ENCODE measurements at places on chromosomes 11 and 22.

DNA sequence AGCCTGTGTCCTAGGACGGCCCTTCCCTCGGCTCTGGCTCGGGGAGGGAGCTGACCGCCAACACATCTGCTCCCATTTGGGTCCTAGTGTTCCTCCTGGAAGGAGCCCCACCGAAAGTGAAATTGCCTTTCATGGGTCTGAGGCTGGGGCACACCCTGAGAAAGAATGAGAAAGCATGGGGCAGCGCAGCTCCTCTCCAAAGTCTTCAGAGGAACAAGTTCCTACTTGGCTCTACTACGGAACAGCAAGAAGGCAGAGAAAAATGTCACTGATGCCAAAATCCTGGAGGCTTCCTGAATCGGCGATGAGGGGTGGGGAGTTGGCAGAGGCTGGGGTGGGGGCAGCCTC, 41.5 kb upstream of the MYEOV start:
- DNase-seq: no peak

DNA sequence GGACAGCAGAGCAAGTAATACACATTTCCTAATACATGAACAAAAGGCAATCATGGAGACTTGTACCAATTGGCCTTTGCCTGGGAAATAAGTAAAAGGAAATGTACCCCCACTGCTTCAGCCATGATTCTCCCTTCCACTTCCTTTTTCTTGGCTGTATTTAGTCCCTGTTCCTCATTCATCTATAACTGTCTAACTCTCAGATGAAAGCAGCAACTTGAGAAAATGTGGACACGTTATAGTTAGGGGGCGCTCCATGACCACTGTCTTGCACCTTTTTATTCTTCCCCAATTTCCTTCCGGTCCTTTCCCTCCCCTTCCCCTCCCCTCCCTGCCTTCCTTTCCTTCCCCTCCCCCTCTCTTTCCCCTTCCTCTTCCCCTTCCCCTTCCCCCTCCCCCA, 61.3 kb upstream of the BARX2 start:
- no peak for DNase-seq

- no peak for DNase-seq
Observed at GRCh38 chr22:45587638-45588505, 83.8 kb upstream of the ATXN10 start.

- no peak for DNase-seq
Observed at GRCh38 chr11:124674168-124674517, 439 bp downstream of the SPA17 start.

GRCh38 chr11:85826116-85826855, 15.3 kb upstream of the SYTL2 start:
- no peak for DNase-seq

- no peak for DNase-seq
Observed at GRCh38 chr11:55342901-55343300, at the start of gene OR4A16. Gene OR4A16 (plus strand): TSS chr11:55343201. CDS start chr11:55343201, 0 bp downstream.

DNA sequence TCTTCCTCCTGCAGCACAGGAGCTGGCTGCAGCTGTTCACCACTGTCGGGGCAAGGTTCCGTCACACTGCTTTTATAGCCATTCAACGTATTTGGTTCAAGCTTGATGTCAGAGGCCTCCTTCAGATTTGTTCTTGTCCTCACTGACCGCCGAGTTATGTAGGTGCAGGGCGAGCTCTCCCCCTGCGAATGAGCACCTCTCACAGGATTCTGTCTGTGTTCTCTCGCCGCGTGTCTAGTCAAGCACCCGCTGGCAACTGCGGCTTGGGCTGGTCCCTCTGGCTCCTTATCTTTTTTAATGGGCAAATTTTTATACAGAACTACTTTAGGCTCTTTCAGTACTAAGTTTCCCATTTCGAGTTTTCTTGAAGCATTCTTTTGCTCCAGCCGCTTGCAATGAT, 37.4 kb upstream of the CHKA start:
- no peak for DNase-seq

GRCh38 chr11:32273931-32274330, 161.4 kb downstream of the WT1 start:
- DNase-seq: no peak

DNA sequence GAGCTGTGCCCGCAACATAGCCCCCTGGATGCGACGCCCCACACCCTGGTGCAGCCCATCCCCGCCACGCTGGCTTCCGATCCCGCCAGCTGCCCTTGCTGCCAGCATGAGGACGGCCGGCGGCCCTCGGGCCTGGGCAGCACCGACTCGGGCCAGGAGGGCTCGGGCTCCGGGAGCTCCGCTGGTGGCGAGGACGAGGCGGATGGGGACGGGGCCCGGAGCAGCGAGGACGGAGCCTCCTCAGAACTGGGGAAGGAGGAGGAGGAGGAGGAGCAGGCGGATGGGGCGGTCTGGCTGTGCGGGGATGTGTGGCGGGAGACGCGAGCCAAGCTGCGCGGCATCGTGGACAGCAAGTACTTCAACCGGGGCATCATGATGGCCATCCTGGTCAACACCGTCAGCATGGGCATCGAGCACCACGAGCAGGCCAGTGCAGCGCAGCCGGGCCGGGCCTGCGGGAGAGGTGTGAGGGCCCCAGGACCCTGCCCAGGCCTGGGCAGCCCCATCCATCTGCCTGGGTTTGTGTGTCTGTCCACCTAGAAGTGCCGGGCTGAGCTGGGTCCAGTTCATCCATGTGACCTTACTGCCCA, 79.0 kb downstream of the CACNA1I start:
- DNase-seq: no peak

- DNase-seq: no peak
Observed at GRCh38 chr11:96132437-96132836, 208.5 kb upstream of the MTMR2 start.

GRCh38 chr11:47411884-47412746, 3.7 kb downstream of the SLC39A13 start:
- peak; percentile 70 for DNase-seq

DNA sequence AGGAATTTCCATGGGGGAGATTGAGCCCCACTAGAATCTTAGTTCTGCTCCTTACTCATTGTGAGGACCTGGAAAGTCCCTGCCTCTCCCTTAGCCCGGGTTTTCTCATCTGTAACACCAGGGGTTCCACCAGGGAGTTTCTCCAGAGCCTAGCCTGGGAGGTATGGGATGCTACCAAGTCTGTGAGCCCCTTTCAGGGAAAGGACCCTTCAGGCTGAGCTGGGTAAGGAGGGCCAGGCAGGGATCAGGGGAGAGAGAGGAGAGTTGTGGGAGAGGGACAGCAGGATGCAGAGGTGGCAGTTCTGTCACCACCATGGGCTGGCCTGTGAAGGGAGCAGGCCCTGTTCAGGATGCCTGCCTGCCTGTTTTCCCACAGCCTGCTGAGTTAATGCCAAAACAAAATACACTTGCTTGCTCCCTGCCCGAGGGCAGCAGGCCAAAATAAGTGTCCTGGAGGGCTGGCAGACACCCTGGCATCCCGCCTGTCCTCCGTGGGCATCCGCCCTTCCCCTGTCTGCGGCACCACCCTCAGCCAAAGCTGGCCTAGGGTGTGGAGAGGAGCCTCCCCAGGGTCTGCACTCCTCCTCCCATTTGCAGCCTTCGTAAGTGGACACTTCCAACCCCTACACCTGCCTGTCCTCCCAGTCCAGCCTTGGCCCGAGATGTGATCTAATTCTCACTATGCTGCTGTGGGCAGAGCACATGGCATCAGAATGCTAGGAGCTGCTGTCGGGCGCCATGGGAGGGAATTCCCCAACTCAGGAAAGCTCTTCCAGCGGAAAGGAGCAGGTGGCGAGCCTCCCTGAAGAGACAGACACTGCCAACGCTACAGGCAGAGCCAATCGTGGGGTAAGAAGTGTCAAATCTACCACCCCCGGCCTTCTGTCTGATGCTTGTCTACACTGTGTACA, 5.9 kb upstream of the FCHSD2 start:
- no peak for DNase-seq

DNA sequence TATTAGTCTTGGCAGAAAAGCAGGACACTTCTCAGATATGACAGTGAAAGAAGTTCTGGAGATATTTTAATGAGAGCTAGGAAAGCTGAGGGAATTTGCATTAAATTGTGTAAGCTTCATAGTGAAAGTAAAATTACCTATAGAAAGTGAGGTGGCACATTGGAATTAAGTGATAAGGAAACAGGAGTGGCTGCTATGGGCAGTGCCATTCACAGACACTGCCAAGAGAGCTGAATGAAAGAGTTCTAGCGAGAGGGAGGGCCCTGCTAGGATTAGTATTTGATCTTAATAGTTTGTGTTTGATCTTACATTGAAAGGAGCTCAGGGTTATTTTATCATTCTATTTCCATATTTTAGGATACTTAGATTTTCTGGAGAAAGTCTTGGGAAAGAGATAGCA, 351.9 kb downstream of the DDX10 start:
- DNase-seq: no peak

- DNase-seq: no peak
Observed at GRCh38 chr11:12117611-12118010, 7.2 kb downstream of the MICAL2 start.

DNA sequence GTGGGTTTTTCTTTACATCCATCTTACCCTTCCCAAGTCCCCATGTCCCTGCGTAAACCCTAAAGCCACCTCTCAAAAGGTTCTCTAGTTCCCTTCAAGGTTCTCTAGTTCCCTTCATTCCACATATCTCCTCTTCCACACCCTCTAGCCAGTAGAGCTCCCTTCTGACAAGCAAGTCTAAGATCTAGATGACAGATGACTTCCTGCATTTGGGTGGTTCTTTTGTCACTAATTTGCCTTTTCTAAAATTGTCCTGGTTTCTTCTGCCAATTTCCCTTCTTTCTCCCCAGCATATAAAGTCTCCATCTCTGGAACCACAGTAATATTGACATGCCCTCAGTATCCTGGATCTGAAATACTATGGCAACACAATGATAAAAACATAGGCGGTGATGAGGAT, 7.8 kb downstream of the CD3E start:
- DNase-seq: no peak

DNA sequence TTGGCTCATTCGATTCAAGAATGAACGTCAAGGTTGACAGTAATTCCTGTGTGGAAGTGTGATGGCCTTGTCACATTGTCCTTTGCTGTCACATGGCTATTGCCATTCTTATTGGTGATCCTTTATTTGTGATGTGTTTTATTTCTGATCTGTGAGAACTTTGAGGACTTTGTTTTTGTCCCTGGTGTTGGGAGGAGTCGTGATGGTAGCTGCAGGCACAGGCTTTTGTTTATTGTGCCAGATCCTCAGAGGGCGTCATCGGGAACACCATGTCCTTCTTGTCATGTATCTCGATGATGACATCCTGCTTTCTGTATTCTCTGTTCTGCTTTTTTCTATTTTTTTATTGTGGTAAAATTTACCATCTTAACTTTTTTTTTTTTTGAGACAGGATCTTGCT, 5.6 kb downstream of the PICK1 start:
- DNase-seq: no peak

GRCh38 chr11:123086305-123086704, 24.4 kb upstream of the HSPA8 start:
- DNase-seq: no peak

DNA sequence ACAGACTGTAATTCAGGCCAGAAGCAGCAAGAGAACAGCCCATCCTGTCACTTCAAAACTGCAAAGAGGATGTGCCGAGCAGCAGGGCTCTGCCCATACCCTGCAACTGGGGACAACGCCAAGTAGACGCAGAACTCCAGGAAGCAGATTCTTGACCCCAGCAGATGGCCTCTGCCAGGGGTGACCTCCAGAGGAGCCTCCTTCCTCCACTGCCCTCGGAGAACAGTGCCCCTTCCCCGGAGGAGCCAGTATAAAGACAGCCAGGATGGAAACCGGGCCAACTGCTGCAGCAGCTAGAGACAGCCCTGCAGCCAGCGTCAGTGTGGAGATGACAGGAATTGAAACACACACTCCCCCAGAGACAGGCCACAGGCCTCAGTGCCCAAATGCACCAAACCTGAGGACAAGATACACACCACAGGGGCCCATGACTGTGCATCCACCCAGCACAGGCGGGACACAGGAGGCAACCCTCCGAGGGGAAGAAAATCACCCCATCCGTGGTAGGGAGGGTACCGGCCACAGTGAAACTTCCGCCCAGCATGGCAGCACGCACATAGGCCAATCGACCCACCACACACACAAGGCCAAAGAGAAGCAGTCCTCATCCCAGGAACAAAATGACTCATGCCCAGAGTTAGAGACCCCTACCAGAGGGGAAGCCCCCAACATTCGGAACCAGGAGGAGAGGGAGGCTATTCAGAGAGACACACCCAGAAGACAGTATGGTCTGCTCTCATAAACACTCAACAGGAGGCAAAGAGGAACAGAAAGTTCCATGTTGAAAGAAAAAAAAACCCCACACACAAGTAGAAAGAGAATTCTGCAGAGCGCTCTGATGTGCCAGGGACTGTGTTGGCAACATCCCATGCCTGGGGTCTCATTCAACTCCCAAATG, 5.6 kb downstream of the AHNAK start:
- no peak for DNase-seq

DNA sequence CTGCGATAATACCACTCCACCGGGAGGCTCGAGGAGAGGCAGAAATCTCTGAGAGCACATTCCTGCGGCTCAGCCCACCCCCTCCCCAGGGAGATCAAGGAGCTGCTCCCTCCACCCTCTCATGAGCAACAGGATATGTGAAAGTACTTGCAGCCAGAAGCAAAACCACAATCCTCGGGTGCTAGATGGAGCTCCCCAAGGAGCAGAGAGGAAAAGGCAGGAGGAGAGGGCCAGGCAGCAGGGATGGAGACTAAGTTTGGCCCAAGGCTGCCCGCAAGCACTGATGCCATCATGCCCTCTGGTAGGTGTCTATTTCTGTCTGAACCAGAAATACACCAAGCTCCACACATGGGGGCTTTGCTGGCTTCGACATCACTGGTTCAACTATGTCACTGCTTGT, 22.3 kb downstream of the VPS37C start:
- no peak for DNase-seq

DNA sequence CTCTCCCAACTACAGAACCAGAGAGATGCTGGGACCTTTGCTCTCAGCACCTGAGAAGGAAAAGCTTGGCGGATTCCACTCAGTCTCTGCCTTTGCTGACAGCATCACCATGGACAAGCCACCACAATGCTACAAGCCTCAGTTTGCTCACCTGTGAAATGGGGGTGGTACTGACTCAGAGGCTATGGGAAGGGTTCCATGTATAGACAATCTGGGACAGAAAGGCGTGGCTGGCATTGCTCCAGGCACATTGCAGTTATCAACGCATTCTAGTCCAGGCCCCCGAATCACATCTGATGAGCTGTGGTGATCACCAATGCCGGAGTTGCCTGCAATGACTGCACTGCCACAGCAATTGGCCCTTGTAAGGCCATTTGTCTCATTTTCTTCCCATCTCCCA, 72.6 kb downstream of the ISX start:
- no peak for DNase-seq

- peak; percentile 4 for DNase-seq
Observed at GRCh38 chr11:71307811-71308645, 55.7 kb upstream of the SHANK2 start.
